ENCODE measurements at places on chromosomes 12 and 14.

- DNase-seq: no peak
Measured at GRCh38 chr14:55710506-55711041, 130.6 kb downstream of the KTN1 start.

- no peak for DNase-seq
Measured at GRCh38 chr12:104109446-104110271, 28.4 kb downstream of the NFYB start.

- DNase-seq: no peak
Measured at GRCh38 chr12:103886195-103886797, 43.9 kb upstream of the HSP90B1 start.

GRCh38 chr14:24315807-24316596 lies 4.7 kb downstream of the LTB4R start:
- DNase-seq: no peak

GRCh38 chr12:131944601-131945251 lies 5.0 kb upstream of the EP400 start:
- no peak for DNase-seq

GRCh38 chr12:117240081-117240755 lies 49.9 kb upstream of the FBXO21 start:
- DNase-seq: no peak

DNA sequence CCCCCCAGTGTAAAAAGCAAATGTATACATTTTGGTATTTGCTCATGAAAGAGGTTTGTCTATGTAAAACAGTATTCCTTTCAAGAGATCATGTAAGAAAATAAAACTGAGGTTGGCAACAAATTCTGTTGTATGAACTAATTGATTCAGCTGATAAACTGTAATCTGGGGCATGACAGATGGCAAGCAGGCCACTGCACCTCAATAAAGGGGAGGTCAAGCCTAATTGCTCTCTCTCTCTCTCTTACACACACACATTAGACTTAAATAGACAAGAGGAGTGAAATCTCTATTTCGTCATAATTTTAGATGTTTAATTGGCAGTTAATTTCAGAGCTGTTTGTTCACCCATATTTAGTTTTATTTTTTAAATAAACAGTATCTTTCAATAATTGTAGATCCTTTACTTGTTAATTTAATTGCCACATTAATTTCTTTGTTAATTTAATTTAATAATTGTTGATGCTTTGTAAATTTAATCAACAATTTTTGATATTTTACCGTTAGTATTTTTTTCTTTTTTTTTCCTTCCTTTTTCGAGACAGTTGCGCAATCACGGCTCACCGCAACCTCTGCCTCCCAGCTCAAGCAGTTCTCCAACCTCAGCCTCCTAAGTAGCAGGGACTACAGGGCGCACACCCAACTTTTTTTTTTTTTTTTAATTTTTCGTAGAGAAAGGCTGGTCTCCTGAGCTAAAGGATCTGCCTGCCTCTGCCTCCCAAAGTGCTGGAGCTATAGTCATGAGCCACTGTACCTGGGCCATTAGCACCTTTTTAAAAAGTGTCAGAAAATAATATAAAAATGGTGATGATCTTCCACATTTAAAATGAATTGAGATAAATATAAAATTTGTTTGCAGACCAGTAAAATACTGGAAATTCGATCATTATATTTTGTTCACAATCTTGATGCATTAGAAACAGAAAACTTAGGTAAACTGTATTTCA lies 577.7 kb downstream of the SLC16A7 start:
- no peak for DNase-seq

- no peak for DNase-seq
Measured at GRCh38 chr12:48512855-48513254, 12.6 kb upstream of the OR8S1 start.

GRCh38 chr14:23093991-23094665 lies 808 bp downstream of the ACIN1 start:
- DNase-seq: no peak

- DNase-seq: no peak
Measured at GRCh38 chr14:75205591-75205990, 29.2 kb upstream of the TMED10 start.
